Fibroblast of lung (primary cell): ENCODE measurements at places on chromosomes 7 and 10. TPM values are rescaled to one million over a fixed set of nuclear protein-coding genes. Genes with fewer than 3 reads are reported as not detected.

The CTBP2 gene
- total RNA-seq: 56.8 and 73.3 TPM in 2 replicates

The CALHM3 gene
- total RNA-seq: not detected in 2 replicates

The ADIRF gene
- total RNA-seq: 119 and 142 TPM in 2 replicates

The PALD1 gene
- total RNA-seq: 0.26 and 0.33 TPM in 2 replicates

The PNLIP gene
- total RNA-seq: not detected in 2 replicates

The TAS2R60 gene
- not detected in 2 replicates for total RNA-seq

The FXYD4 gene
- not detected in 2 replicates for total RNA-seq

The PLEKHS1 gene
- total RNA-seq: not detected in 2 replicates

The MOSPD3 gene
- total RNA-seq: 3.9 and 5.9 TPM in 2 replicates

The LRCH4 gene
- total RNA-seq: 5.6 and 7.3 TPM in 2 replicates

The GIMAP2 gene
- total RNA-seq: 13.9 and 16.2 TPM in 2 replicates

The EIF3A gene
- total RNA-seq: 112 TPM in 2 replicates

The IDI2 gene
- not detected in 2 replicates for total RNA-seq

The NKX2-3 gene
- not detected in 2 replicates for total RNA-seq

The RADIL gene
- 0.33 and 0.51 TPM in 2 replicates for total RNA-seq

The ATOH7 gene
- total RNA-seq: under 0.01 TPM in 1 of 2 replicates, not detected in the other

The RBM20 gene
- under 0.01 TPM in 2 replicates for total RNA-seq

The TUBB8 gene
- total RNA-seq: not detected in 2 replicates

The TRPV5 gene
- not detected in 2 replicates for total RNA-seq

The CRHR2 gene
- total RNA-seq: not detected in 2 replicates

The SORCS3 gene
- not detected in 2 replicates for total RNA-seq

The IGFBP3 gene
- total RNA-seq: 8.9 and 158 TPM in 2 replicates

The SKIDA1 gene
- 0.50 and 0.51 TPM in 2 replicates for total RNA-seq

The SRRM3 gene
- total RNA-seq: 1.0 and 1.7 TPM in 2 replicates

The UBTD1 gene
- 20.3 and 22.0 TPM in 2 replicates for total RNA-seq

The FAM180A gene
- 24.4 and 38.5 TPM in 2 replicates for total RNA-seq

The ITPRID1 gene
- not detected in 2 replicates for total RNA-seq

The CYP3A5 gene
- total RNA-seq: 8.2 and 12.4 TPM in 2 replicates

The UNCX gene
- not detected in 2 replicates for total RNA-seq

The GDI2 gene
- 474 and 483 TPM in 2 replicates for total RNA-seq

The UTF1 gene
- not detected in 2 replicates for total RNA-seq

The PLXNA4 gene
- 1.2 and 1.8 TPM in 2 replicates for total RNA-seq
